ENCODE measurements at places on chromosomes 11 and 22.

DNA sequence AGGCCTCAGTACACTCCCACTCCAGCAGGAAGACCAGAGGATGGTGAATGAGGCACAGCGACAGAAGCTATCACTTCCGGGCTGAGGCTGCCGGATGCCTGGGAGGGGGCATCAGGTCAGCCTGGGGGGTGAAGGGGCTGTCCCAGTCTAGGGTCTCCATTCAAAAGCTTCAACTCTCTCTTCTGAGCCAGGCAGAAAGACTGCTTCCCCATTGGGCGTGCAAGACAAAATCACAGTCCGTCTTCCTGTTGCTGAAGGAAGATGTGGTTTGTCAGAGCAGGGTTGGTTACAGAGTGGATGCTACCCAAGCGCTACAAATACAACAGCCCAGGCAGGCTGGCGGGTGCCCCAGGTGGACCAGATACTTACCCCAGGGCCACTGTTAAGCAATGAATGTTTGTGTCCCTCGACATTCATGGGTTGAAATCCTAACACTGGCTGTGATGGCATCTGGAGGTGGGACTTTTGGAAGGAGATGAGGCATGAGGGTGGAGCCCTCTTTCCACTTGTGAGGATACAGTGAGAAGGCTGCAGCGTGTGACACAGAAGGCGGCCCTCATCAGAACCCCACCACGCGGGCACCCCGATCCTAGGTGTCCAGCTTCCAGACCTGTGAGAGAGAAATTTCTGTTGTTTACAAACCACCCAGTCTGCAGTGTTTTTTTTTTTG, 12.0 kb downstream of the UPK3A start:
- DNase-seq: no peak

GRCh38 chr11:103585911-103586310, 450.5 kb upstream of the DDI1 start:
- no peak for DNase-seq

- no peak for DNase-seq
Measured at GRCh38 chr22:47048123-47049077, 285.9 kb downstream of the TBC1D22A start.

GRCh38 chr11:34345991-34346480, 11.8 kb downstream of the ABTB2 start:
- DNase-seq: no peak

DNA sequence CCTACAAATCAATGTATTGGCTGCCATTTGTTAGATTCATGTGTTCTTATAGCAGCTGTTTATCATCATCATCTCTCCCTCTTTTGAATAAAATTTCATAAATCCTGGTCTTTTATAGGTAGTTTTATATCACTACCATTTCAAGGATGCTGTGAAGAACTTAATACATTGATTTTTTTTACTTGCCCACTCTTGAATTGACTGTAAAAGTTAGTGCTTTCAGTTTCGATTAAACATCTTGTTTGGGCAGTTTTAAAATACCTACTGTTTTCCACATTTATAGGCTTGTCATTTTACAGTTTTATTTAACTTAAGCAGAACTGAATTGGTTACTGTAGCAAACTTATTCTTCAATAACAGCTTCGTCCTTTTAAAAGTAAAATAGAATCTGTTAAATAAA, 59.5 kb downstream of the TTC17 start:
- no peak for DNase-seq

GRCh38 chr11:44192462-44193100, 97.1 kb downstream of the EXT2 start:
- DNase-seq: no peak

GRCh38 chr22:24146791-24147353, 34.4 kb upstream of the SUSD2 start:
- DNase-seq: no peak

DNA sequence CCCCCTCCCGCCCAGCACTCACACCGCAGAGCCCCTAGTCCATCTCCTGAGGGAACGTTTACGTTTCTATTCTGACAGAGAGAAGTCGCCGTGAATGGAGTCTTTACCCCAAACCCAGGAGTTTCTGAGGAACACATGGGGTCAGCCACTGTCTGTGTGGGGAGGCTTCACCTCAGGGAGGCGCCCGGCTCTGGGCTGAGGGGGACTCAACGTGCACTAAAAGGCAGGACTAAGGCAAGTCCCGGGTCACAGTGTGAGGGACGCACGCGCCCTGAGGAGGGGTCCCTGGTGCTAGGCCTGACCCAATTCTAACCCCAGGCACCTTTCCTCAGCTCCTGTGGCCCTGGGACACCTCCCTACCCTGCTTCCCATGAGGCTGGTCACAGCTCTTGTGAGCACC, 32.5 kb upstream of the IGLL5 start:
- DNase-seq: no peak

- no peak for DNase-seq
Measured at GRCh38 chr22:32799496-32799895, 2.0 kb upstream of the TIMP3 start.

DNA sequence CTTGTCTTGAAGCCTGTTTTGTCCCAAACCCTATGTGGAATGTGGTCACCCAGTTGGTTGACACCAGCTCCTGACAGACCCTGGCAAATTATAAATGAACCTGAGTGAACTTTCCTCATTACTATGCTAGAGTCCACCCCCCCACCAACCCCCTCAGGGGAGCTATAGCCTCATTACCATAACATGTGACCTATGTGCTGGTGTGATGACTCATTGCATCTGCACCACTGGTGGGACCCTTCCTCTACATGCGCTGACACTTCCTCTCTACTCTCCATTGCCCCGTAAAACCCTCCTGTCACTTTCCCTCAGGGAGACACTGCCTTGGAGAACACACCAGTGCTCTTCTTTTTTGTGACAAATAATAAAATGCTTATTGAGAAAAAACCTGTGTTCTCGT, 105.0 kb upstream of the SESN3 start:
- DNase-seq: no peak

GRCh38 chr11:75445315-75445953, 12.4 kb upstream of the KLHL35 start:
- DNase-seq: peak; percentile 83

DNA sequence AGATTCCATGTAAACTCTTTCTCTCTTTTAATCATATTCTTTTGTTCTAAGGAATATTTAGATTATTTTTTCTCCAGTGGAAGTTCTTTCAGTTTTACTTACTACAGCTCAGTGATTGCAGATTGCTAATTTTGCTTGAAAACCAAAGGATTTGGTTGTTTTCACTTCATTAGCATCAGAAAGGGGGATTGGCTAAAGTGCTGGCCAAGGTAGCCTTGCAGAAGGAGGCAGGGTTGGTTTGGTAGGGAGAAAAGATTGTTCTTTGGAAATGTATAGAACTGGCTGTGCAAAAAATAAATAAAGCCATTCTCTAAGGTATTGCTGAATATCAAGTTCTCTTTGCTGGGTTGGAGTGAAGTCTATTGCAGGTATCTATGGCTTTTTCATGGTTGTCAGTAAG, 92.6 kb downstream of the FAT3 start:
- DNase-seq: no peak

- no peak for DNase-seq
Measured at GRCh38 chr11:4495487-4495886, 13.0 kb downstream of the OR52K1 start.

DNA sequence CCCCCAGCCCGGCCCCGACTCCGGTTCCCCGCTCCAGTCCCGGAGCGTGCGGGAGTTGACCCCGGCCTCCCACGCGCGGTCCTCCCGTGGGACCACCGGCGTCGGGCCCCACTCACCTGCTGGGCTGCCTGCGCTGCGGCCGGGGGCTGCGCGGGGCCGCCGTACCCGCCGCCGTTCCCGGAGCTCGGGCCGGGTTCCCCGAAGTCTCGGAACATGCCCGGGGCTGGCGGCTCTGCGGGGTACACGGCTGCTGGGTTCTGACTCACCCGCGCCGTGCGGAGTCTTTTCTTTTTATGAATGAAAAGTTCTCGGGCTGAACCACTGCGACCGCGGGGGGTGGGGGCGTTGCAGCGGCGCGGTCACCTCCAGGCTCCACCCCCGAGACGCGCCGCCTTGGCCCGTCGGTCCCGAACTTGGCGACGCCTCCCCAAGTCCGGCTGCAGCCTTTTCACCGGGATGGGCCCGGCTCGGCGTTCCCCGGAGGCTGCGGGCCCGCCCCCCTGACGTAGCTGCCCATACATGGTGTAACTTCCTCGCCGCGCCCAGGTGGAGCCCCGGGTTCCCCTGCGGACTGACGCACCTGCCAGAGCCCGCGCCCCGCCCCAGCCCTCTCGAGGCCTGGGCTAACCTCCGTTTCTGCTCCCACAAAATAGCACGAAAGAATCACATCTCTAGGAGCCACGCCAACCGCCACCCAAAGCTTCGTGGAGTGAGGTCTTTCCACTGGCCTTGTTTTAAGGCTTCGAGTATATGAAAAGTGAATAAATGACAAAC, at the start of gene FOSL1:
Gene FOSL1, minus strand, starts transcription at position 264 of the 774 bp plus-strand sequence. Its CDS starts 49 bp downstream, at position 215.
- DNase-seq: peak; percentile 72

DNA sequence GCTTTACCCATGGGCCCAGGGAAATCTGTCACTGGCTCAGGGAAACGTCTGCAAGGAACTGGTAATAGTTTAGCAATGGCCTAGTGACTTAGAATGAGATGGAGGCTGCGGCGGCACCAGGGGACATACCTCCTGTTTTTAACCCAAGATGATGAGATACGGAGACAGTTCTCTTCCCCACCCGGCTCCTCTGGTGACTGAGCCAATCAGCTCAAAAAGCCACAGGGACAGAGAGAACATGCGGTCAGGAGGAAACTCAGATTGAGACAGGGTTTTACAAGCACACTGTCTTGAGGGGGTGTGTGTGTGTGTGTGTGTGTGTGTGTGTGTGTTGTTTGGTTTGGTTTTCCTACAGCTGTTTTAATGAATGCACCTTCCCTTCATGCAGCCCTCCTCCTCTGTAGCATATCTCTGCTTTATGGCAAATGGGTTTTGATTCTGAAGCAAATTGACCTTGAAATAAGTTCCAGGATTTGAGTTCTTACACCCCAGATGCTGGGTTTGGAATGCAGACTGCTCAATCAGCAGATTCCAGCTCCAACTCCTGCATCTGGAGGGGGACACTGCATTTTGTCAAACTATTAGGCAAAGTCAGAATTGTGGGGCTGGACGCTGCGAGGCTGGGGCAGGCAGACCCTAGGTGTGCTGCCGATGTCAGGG, 246.2 kb downstream of the NTM start:
- no peak for DNase-seq

- no peak for DNase-seq
Measured at GRCh38 chr11:96092511-96092910, 168.6 kb upstream of the MTMR2 start.

DNA sequence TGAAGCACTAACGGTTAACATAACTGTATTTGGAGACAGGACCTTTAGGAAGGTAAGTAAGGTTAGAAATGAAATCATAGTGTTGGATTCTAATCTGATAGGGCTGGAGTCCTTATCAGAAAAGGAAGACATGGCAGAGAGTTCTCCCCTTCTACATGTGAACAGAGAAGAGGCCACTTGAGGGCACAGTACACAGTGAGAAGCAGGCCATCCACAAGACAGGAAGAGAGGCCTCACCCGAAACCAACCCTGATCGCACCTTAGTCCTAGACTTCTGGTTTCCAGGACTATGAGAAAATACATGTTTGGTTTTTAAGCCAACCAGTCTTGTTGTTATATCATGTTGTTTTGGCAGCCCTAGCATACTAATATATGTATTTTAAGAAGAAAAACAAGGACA, 170.0 kb downstream of the LRRC4C start:
- DNase-seq: no peak

DNA sequence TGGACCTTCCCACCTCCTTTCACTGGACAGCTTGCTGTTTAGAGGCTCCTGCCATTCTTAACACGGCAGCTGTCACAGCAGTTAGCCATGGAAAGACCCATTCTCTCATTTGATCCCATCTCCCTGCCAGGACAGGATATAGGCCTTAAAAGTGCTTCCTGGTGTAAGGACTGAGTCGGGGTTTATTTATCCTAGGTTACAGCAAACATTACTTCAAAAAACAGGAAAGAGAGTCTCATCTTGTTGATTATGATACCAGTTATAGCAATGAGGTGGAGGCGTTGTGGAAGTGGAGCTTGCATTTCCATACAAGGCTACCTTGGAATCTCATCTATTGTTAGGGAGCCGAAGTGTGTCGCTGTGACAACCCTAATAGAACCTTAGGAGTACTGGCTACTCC, 17.4 kb upstream of the ETS1 start:
- no peak for DNase-seq

DNA sequence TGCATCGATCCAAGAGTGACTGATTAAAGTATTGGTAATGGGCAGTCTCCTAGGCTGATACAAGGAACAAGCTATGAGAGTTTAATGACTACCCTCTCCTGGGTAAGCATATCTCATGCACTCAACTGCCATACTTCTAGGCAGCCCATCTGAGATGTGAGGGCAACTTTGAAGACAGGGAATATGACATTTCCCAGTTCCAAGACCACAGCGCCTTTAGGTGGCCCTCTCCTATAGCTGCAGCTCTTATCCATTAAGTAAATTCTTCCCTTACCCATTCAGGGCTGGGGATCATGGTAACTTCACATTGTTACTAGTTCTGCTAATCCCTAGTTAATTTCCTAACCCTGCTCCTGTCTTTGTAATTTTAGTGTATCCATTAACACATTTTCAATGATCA, 157.3 kb upstream of the CTSC start:
- DNase-seq: no peak

DNA sequence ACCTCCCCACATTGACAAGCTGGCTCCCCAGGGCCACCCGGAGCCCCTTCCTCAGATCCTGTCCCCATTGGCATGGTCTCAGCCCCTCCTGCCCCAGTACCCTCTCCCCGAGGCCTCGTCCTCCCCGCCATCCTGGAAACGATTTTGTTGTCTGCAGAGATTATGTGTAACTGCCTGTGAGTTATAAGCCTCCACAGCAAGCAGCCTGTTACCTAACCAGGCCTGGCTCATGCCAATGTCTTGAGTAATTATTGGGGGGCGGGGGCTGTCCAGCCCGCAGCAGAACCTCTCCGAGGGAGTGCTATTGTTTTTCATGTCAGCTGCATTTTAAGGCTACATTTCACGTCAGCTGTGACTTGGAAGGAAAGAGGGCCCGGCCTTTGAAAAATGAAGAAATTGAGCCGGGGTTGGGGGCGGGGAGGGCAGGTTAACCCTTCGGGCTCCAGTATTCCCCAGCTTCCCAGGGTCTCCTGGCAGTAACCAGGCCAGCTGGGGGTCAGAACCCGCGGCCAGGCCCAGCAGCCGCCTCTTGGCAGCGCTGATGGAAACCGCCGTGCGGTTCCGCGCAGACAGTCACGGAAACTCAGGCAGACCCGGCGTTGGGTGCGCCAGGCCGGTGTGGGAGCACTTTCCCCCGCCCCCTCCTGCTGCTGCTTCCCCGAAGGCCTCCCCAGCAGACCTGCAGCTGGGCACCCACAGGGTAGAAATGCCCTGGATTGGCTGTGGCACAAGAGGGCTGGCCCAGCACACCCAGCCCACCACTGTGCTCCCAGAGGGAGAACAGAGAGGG, 59.5 kb downstream of the CDKN1C start:
- DNase-seq: no peak

DNA sequence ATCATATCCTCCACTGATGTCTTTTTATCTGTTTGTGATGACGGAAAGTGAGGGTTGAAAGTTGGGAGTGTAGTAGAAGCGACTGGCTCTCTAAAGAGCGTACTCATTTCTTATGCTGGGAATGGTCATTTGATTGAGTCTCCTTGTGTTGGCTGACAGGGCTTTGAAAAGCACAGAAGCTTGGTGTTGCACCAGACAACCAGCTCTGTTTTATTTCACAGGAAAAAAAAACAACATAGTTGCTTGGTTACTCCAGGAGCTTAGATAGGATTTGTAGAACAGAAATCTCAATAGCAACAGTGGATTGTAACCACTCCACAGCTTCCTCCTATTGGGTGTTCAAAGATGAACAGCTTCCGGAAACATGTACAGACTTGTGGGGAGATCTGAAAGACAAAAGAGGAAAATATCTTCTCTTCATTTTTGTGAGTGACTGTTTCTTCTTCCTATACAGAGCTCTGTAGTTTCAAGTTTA, 2.7 kb downstream of the RBM14 start:
- DNase-seq: no peak
